ENCODE measurements at places on chromosomes 2 and 18.

DNA sequence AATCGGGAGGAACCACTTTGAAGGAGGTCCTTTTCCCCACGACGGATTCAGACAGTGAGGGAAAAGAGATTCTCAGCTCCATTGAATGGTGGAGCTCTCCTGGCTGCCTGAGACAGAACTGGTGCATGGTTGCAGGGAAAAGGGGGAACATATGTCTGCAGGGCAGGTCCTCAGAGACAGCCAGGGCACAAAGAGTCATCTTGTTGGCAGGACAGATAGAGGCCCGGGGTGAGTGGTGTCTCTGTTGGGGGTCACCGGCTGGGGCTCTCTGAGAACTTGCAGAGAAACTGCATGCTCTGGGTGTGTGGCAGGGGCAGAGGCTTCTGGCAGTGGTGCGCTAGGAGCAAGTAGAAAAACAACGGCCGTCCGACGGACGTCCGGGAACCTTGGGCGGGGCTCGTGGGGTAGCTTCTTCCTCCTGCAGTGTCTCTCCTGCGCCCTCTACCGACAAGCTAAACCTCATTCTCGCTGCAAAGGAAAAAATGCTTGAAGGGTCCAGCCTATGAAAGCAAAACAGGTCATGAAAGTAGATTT, 94.3 kb downstream of the CDCA7 start:
- peak; percentile 55 for DNase-seq

DNA sequence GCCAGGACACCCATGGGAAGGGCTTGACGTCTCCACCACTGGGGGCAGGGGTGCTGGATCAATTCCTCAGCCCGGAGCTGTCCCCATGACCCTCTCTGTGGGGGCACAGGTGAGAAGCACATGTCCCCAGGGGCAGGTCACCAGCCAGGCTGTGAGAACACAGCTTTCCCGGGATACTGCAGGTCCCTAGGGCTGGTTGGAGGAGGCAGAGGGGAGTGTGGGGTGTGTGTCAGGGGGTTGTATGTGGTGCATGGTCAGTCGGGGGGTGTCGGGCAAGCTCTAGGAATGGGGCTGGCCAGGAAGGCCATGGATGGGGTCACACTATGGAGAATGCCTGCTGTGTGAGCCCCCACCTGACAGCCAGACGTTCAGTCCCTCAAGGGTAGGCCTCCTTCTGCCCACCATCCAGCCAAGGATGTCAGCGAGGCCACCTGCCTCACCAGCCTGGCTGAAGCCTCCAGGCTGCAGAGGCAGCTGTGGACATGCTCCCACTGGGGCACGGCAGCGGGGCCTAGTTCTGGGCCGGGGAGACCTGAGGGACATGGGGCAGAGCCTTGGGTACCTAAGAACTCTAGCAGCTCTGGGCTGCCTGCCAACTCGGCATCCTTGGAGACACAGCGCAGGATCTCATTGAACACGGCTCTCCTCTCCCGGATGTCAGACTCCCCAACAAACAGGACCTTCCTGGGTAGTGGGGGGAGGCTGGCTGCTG, 10.3 kb downstream of the HS1BP3 start:
- DNase-seq = no peak

DNA sequence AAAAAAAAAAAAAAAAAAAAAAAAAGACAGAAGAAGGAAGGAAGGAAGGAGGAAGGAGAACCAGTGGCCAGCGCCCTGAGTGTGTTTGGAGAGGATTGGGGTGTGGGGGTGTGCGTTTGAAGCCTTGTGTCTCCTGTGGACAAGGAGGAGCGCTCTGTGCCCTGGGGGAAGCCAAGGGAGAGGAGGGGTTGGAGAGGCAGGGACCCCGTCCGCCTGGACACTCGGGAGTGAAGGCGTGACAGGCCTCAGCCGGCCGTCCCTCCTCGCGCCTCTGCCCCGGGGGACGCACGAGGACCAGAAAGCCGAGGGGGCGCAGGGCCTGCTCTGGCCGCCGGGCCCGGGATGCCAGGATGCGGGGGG, 44.9 kb downstream of the SERTAD2 start:
- DNase-seq = no peak

DNA sequence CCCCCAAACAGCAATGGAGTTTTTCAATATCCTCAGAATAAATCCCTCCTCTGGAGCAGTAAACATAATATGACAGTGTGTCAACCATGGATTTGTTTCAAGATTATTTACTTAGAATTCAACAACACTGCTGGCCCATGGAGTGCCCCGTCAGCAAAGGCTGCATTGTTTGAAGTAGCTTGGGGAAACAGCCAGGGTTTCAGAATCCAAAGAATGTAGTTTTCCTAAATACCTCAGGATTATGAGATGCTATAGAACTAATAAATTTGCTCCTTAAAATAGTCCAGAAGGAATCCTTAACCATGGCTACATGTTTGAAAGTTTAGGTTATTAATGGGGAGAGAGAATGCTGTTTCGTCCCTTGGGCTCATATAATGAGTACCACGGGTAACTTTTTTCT, 13.1 kb upstream of the CETN1 start:
- no peak for DNase-seq

DNA sequence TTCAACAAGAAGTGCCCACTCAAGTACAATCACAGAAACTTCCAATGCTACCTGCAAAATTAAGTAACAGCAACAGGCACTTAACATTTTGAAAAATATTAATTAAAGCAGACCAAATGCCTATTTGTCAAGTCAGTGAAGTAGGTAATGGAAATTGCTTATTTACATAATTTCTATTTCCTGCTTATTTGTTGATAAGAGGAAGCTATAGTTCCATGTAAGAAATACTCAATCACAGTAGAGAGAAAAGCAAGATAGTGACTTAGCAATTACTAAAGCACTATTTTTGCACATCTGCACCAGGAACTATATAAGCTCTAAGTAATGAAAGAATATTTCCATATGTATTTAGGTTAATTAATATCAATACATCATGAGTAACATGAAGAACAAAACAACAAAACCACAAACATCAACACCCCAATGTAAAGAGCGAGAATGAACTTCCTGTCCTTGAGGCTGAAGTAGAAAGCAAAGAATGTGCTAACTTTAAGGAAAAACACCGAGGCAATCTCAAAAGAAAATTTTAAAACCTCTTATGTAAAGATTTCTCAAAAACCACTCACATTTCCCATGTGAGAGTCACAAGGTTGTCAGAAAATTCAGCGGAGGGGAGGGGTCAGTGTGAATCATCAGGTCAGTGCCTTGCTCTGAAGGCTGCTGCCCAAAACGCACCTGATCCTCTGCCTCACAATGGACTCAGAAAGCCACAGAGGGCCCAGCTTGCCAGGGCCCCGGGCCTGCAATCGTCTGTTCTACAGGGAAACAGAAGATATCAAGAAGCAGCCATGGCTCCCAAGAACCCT, 12.5 kb downstream of the NPC1 start:
- no peak for DNase-seq

DNA sequence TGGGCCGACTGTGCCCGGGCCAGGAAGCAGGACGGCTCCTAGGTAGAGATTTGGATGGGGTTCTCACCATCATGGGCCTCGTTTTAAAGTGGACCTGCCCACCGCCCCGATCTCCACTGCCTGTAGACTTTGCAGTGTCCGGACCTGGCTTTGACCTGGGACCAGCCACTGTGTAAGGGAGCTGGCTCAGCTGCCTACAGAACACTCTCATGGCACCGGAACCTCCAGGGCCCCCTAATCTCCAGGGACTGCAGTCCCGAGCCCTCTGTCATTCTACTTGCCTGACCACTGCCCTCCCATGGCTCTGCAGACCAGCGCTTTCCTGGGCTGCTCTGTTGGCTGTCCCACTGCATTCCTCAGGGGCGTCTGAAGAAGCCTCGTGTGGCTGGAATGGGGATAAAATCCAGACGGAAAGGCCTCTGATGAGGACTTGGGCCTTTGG, 120.8 kb downstream of the GLI2 start:
- peak; percentile 18 for DNase-seq

GRCh38 chr2:64036034-64036705, 16.9 kb upstream of the VPS54 start:
- DNase-seq = peak; percentile 24

GRCh38 chr2:205580212-205580987, 101.9 kb upstream of the NRP2 start:
- no peak for DNase-seq

GRCh38 chr2:233676046-233676445, 4.3 kb downstream of the UGT1A9 start:
- DNase-seq = no peak

Data from amniotic stem cell (primary cell).